ENCODE measurements at places on chromosomes 3 and 15. TPM values are rescaled to one million over a fixed set of nuclear protein-coding genes. Genes with fewer than 3 reads are reported as not detected.

DNA sequence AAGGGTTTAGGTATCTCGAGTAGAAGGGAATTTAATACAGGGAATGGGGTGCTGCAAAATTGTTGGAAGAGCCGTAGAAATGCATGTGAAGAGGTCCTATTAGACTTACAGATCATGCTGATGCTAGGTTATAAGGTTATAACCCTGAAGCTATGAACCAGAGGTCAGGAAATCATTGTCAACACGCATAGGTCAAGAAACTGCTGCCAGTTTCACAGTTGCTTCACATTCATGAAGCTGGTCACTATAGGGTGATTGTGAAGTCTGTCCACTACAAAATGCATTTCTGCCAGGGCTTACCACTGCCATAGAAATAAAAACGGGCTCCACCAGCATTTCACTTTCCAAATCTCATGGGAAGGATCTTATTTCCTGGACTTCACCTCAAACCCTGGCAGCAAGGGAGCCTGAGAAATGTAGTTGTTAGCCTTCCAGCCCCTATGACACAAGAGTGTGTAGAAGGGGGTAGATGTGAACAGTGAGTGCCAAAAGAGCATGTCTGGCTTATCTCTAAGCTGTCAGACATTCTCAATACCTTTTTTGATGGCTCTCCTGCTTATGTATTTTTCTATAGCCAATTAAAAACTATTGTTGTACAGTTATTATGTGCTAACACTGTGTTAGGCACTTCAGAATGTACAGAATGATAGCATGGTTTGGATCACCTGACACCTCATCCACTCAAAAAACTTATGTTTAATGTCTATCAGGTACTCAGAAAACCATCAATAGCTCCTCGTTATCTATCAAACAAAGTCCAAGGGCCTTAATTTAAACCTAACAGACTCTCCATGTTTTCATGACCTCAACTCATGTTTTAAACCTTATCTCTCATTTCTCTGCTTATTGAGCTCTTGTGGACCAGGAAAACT lies 148.3 kb upstream of the TSC22D2 start:
- no peak for DNase-seq

- DNase-seq, result no peak
Measured at GRCh38 chr15:86010398-86010797, 69.3 kb upstream of the AGBL1 start.

Gene SLC51B
- not detected for total RNA-seq

DNA sequence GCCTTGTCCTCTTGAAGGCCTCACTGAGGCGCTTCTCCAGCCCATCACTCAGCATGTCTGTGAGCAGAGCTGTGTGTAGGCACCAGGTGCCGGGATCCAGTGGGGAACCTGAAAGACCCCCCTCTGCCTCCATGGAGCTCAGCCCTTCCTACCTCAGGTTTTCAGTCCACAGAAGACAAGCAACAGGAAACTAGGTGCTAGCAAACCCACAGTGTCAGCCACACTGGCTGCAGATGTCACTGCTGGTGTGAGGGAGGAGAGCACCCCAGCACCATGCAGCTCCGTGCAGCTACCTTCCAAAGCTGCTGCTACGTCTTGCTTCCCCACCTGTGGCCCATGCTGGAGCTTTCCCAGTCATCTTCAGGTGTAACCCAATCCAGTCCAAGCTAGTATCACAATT lies 17.9 kb downstream of the PSTPIP1 start:
- DNase-seq, result no peak

DNA sequence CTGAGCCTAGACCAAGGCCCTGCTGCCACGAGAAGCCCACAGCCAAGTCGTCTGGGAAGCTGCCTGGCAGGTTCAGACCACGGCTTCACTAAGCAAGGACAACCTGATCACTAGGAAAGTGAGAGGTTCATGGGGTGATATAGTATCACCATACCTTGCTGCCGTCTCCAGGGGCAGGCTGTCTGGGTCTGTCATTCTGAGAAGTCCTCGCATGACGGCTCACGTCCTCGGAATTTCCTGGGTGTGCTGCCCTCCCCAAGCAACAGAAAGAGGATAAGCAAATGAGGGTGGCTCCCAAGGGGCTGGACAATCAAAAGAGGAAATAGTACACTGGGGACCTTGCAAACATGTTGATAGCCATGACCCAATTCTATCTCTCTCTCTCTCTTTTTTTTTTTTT lies 207.4 kb upstream of the IGF1R start:
- DNase-seq, result no peak

Gene EFCAB12
- not detected for total RNA-seq

DNA sequence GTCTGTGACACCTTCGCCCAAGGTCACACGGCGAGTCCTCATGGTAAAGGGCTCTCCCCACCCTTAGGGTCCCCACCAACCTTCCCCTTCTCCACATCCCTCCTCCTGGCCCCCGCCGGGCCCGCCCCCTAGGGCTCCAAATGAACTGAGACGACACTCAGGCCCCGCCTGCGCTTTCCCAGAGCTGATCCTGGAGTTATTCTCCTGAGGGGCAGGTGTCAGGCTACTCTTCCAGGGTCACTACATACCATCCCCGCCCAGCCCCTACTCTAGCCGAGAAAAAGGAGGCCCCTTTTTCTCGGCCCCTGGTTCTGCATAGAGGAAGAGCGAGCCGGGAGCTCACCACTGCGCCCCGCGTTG lies 292 bp downstream of the USP4 start:
- no peak for DNase-seq

Gene SAMMSON
- not detected for total RNA-seq

Gene SCN11A
- not detected for total RNA-seq

GRCh38 chr15:23038726-23039142 lies 635 bp downstream of the TUBGCP5 start:
- peak; percentile 27 for DNase-seq

- peak; percentile 93 for DNase-seq
Measured at GRCh38 chr15:62758126-62758951, 284.2 kb upstream of the TPM1 start.

- DNase-seq, result no peak
Measured at GRCh38 chr15:68298882-68299381, 21.4 kb downstream of the FEM1B start.

Gene CLDN18
- not detected for total RNA-seq

- DNase-seq, result no peak
Measured at GRCh38 chr3:107794664-107795443, 272.1 kb downstream of the BBX start.

Gene P2RY12
- not detected for total RNA-seq

Gene GCSAM
- not detected for total RNA-seq

GRCh38 chr3:46915297-46915822 lies 37.8 kb downstream of the PTH1R start:
- DNase-seq, result no peak

DNA sequence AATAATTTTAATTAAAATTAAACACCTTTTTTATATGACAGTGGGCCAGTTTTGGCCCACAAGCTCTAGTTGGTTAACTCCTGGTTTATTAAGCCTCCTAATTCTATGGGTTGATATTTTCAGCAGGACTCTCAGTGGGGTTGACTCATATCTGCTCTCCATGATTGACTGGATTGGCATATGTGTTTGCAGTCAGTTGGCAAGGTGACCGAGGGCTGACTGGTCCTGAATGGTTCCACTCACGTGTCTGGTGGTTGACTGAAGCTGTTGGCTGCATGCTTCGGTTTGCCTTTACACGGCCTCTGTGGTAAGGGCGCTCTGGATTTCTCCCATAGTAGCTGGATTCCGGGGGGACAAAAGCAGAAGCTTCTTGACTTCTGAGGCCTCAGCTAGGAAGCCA lies 65.3 kb upstream of the ZNF280D start:
- DNase-seq, result peak; percentile 20

DNA sequence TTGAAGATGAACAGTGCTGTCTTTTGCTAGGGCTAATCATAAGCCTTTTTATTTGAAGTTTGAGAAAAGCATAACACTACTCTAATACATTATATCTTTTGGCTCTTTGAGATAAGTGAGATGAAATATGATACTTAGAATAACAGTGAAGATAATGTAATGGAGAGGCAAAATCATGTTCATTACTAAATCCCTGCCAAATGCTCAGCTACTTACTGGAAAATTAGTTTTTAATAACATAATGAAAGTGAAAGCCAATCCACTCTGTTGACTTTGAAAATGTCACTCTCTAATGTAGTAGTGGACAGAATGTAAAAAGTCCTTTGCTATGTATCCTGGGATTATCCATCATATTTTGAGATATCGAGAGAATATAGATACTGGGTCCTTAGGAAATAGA lies 35.9 kb upstream of the MYH15 start:
- no peak for DNase-seq

Gene CCDC54
- total RNA-seq, result not detected

Data from epithelial cell of proximal tubule (primary cell).